Stimulated activated CD8-positive, alpha-beta memory T cell treated with anti-CD3 and anti-CD28 coated beads, Interleukin-4, amount 100 ng/mL, for 24 hours (primary cell): ENCODE measurements at places on chromosomes 7 and 10.
A peak's percentile ranks its signal among the peaks of the same experiment; 100 is the strongest.

DNA sequence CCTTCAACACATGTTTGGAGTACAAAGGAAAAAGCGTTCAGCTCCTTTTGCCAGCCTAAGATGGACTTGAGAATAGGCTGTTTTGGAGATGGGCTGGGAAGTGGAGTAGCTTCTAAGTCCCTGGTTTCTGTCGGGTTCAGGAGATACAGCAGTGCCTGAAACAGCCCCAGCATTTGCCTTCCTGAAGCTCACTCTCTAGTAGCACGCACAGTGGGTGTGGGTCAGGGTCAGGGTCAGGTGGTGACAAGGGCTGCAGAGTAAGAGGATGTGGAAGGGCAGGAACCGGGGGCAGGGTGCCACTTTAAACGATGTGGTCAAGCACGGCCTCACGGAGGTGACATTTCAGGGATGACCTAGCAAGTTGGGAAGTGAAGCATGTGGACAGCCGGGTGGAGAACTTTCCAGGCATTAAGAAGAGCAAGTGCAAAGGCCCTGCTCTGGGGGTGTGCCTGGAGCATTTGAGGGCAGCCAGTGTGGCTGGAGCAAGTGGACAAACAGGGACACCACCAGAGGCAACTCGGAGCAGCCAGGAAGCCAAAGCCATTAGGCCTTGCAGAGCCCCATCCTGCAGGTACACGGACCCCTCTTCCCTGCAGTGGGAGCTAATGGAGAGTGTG, 382.2 kb upstream of the ZMIZ1 start:
- no peak for DNase-seq

DNA sequence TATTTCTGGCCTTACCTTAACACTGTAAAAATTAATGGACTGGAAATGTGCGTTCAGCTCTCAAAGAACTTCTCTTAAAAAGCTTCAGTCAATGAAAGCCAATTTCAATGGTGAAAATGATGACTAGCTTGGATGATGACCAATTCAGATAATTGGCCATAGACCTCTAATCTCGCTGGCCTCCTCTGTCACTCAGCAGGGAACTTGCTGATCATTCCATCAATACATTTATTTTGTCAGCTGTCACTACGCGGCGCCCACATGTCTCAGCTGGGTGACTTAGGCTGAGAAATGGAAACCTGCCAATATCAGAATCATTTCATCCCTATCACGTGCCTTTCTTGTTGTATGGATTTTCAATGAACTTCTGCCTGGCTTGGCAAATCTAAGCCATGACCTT, 673.0 kb upstream of the AUTS2 start:
- no peak for DNase-seq

- no peak for DNase-seq
Observed at GRCh38 chr7:68334636-68335272, 1263.5 kb upstream of the AUTS2 start.

DNA sequence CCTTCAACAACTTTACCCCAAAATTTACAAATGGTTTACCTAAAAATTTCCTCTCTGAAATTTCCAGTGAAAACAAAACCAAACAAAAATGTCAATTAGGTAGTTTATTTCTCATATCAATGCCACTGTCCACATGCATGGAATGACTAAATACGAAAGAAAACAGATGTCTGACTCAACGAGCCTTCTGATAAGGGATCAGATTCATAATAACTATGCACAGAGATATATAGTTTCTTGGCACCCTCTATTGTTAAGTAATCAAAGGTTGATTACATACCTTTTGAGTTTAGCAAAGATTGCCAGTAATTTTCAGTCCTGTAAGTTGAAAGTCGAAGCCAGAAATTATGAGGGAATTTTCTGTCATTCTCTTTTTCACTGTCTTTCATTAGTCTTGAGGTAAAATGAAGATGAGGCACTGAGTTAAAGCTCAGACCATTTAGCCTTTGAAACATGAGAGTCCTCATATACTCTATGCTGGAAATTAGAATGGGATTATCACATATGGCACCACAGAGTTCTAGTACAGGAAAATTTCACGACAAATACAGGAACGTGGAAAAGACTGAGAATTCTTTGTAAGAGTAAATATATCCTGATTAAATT, 519.1 kb upstream of the ANKRD30A start:
- DNase-seq: no peak

- DNase-seq: no peak
Observed at GRCh38 chr7:98162758-98163157, 48.5 kb upstream of the BHLHA15 start.

- DNase-seq: no peak
Observed at GRCh38 chr7:8751557-8752231, 318.3 kb downstream of the NXPH1 start.

- no peak for DNase-seq
Observed at GRCh38 chr7:8433477-8434289, at the start of gene NXPH1. Gene NXPH1, plus strand, starts transcription at chr7:8433609.

- no peak for DNase-seq
Observed at GRCh38 chr7:138934861-138935260, 46.3 kb downstream of the KIAA1549 start.

- peak; percentile 45 for DNase-seq
Observed at GRCh38 chr7:74656441-74656836, 1.1 kb upstream of the GTF2I start.

- no peak for DNase-seq
Observed at GRCh38 chr10:61284222-61284890, 168.8 kb downstream of the TMEM26 start.

- DNase-seq: no peak
Observed at GRCh38 chr7:12244129-12244528, 33.0 kb downstream of the TMEM106B start.

DNA sequence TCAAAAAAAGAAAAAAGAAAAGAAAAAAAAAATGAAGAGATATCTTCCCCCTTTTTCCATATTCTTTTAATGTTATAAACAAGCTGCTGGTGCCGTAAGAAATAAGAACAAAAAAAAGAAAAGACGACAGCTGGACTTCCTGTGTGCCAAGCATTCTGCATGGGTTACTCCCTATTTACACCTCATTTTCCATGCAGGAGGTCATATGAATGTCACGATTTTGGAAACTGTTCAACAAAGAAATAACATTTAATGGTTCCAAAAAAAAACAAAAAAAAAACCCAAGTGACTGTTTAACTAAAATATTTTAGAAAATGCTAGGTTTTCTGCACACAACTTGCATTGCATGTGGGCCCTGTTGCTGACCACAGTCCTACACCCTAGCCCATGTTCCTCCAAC, 159.3 kb downstream of the TNS3 start:
- DNase-seq: no peak
